ENCODE measurements at places on chromosomes 16 and 17.

- no peak for DNase-seq
Observed at GRCh38 chr17:77042476-77043231, 98.1 kb upstream of the SEC14L1 start.

- no peak for DNase-seq
Observed at GRCh38 chr17:82871056-82871775, 31.4 kb upstream of the ZNF750 start.

DNA sequence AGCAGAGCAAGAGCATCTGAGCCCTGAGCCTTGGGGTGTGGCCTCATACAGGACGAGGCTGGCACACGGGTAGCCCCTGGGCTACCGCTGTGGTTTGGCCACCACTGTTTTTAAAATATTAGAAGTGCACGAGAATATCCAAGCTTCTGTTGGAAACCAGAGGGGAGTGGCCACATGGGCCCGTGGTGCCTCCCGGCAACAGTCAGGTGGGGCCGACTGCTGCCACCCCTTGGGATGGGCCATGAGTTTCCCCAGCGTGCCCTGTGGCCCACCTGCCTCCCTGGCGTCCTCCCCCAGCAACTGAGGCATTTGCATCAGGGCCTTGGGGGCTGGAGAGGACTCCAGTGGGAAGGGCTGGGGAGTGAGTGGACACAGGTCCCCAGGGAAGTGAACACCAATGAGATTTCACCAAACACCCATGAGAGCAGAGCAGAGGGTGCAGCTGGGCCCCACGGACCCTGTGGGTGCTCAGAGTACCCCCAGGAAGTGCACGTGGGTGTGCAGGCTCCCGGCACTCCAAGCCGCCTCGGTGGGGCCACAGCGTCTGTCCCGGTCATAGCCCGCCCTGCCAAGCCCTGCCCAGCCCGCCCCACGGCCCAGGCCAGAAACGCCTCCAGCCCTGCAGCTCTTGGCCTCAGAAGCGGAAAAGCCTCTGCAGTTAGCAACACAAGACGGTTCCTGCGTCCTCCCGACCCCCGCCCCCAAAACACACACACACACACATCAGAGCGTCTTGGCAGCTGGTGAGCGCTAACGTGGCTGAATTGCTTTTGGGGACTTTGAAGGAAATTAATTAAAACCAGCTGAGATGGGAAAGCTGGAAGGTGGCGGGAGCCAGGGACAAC, 22.7 kb downstream of the ZNF469 start:
- DNase-seq = no peak

DNA sequence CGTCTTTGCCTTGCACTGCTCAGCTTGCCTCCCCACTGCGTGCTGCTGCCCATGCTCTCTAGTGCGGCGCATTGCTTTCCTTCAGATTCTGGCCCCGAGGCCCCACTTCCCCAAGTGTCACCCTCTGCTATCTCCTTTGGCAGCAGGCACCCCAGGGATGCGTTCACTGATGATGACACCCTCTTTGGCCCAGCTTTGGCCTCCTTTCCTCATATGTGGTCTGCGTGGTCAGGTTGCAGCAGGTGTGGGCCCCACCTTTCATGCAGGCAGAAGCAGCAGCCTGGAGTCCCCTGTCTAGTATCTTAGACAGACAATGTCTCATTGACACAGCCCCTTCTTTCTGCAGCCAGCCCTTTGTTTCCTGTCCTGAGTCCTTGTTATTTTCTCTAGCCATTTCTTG, 4.8 kb upstream of the CCL3 start:
- DNase-seq = no peak

GRCh38 chr17:80945736-80946135, 45.9 kb upstream of the CHMP6 start:
- no peak for DNase-seq

GRCh38 chr17:76812263-76812662, 55.9 kb upstream of the MGAT5B start:
- DNase-seq = no peak

DNA sequence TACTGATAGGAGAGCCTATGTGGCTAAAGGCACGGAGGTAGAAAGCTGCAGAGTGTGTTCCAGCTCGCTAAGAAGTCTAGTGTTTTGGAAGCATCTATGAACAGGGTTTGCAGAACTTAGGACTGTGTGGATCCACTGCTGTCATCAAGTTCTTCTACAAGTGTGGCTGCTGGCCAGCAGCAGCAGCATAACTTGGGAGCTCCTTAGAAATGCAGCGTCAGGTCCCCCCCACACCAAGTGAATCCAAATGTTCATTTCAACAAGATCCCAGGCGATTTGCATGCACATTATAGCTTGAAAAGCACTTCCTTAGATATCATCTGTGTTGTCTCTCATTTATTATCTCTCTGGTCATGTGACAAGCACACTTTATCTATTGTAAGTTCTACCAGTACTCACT, 131.9 kb upstream of the SHISA6 start:
- no peak for DNase-seq

- no peak for DNase-seq
Observed at GRCh38 chr17:80873307-80873951, 118.2 kb upstream of the CHMP6 start.

GRCh38 chr17:18006495-18007239, 32.3 kb downstream of the ATPAF2 start:
- no peak for DNase-seq

GRCh38 chr16:27208796-27209195, 5.5 kb downstream of the KDM8 start:
- no peak for DNase-seq
